Skeletal muscle tissue (tissue), 5 donors: ENCODE measurements at places on chromosomes 7 and 10. TPM values are rescaled to one million over a fixed set of nuclear protein-coding genes. Genes with fewer than 3 reads are reported as not detected.

Gene HILPDA
- total RNA-seq: 22.4 TPM

Gene ZNF503
- total RNA-seq: 3.7 TPM

Gene CCL26
- not detected for total RNA-seq

Gene LRIT1
- total RNA-seq: not detected

Gene TBX20
- total RNA-seq: 1.0 TPM

Gene GDI2
- 483 TPM for total RNA-seq

Gene OPN4
- total RNA-seq: not detected

Gene ACTL6B
- not detected for total RNA-seq

Gene GRID1
- 2.1 TPM for total RNA-seq

Gene FANK1
- total RNA-seq: not detected

Gene PHYHIPL
- total RNA-seq: 0.52 TPM

Gene VSTM2A
- not detected for total RNA-seq

Gene MKI67
- 6.3 TPM for total RNA-seq

Gene LIPF
- not detected for total RNA-seq

Gene HHEX
- 3.1 TPM for total RNA-seq
